Esophagus muscularis mucosa (tissue), 4 donors: ENCODE measurements at places on chromosomes 11 and 22. TPM values are rescaled to one million over a fixed set of nuclear protein-coding genes. Genes with fewer than 3 reads are reported as not detected.

The ART5 gene
- total RNA-seq, result not detected

The OR51B5 gene
- not detected for total RNA-seq

The MAPK8IP2 gene
- 3.9 TPM for total RNA-seq

The PDE2A gene
- 46.9 TPM for total RNA-seq

The IGLL5 gene
- total RNA-seq, result 1.3 TPM
